ENCODE measurements at places on chromosomes 2 and 18.

DNA sequence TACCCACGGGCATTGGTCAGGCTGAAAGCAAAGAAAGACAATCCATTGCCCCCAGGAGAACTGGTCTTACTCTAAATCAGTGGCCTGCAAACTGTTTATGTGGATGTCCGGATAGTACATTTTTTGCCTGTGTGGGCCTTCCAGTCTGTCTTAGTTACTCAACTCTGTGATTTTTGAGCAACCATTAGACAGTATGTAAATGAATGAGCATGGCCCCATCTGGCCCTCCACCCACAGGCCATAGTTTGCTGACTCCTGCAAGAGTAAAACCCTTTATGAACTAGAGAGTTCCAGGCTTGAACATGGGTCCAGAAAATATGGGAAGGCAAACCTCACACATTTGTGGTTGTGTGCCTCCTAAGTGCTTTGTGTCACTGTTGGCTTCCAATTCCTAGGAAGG, 55.7 kb upstream of the CYP1B1 start:
- no peak for DNase-seq

- no peak for DNase-seq
These were observed 27.9 kb downstream of the EPG5 start for GRCh38 chr18:45939236-45939635.

DNA sequence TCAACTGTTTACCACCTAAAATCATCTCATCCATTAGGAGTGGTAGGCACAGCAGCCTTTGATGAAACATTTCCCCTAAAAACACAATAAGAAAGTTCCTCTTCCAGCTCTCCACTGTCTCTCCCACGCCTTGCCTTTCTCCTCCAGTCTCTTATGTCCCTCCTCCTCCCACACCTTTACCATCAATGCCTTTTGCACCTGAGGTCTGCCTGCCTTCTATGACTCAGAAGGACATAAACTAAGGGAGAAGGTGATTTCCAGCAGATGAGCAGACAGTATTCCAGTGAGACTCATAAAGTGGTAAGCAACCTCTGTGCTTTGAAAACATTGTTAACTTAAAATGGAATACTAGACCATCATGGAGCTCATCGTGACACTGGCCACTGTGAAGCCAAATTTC, 34.2 kb upstream of the NDUFV2 start:
- no peak for DNase-seq

DNA sequence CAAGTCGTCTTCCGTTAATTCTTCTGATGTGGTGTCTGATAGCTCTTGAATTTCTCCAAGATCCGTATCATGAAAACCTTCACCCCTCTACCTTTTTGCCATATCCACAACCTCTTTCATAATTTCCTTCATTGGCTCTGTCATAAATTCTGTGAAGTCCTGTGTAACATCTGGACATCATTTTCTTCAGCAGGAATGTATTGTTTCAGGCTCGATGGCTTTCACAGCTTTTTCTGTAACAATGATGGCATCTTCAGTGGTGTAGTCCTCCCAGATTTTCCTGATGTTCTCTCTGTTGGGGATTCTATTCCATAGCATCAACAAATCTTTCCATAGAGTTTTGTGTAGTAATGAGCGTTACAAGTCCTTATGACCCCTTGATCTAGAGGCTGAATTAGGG, 114.2 kb upstream of the EML6 start:
- DNase-seq, result no peak

DNA sequence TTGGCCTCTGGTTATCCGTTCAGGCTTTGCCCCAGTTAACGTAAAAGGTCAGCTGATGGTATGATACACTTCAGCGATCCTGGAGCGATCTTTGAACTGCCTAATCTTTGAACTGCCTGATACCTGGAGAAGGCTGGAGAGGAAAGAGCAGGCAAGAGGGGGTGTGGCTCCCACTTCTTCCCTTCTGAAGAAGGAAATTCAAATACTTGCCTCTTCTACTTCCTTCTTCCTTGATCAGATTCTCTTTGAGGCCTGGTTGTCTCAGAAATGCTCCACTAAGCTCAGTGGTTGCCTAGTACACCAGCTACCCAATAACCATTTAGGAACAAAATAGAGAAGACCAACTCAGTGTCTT, 619 bp downstream of the GALM start:
- DNase-seq, result no peak

DNA sequence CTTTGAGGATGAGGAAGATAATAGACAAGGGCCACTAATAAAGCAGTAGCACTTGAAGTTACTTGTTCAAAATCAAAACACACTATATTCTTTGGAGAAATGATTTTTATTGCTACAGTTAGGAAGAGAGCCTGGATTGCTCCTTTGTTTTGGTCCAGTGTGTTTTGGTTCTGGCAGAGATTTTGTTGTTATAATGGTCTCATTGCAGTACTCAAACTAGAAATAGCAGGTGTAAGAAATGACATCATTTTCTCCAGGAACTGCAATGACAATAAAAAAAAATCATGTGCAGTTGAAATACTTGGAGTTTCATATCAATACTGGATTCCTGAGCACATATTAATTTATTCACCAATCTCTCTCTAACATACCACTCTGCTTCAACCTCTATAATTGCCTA, 490.3 kb downstream of the CCDC85A start:
- DNase-seq, result no peak

DNA sequence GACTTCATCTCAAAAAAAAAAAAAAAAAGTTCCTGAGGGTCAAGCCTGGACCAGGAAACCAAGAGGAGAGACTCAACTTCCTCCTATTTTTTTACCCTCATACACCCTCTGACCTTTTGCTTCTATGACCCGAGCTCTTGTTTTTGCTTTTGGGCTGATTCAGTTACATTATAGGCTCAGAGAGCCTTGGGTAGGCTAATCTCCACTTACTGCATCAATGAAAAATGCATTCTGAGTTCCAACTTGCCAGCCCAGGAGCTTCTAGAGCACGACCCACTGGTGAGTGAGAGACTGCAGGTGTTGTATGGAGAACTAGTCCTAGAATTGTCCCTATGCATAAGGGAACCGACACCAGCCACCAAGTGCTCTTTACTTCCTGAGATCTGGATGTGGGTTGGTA, 91.1 kb downstream of the CABLES1 start:
- no peak for DNase-seq

DNA sequence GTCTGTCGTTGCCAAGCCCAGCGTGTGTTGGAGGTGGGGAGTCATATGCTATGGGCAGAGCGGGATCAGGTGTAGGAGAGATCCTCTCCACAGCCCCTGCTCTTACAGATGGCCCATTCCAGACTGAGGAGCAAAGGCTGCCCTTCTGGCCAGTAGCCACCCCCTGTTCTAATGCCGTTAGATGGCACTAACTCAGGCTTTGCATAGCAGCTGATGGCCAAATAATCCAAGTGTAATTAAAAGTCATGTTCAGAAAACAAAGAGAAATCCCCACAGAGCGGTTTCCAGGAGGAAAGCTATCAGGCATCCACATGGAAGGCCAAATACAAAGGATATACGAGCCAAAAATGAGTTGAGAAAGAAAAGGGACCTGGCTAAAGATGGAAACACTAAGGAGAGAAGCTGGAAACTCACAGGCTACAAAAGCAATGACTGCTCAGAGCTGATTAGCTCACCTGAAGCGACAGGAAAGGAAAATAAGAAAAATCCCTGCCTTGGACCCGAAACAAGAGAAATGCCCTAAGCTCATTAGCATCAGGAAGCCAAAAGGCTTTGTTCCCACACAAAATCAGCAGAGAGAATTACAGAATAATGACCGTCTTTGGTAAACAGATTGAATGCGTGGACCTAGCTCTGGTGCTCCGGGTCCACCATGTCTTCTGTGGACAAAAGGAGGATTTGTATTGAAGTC, 1002.4 kb upstream of the KLHL29 start:
- no peak for DNase-seq

DNA sequence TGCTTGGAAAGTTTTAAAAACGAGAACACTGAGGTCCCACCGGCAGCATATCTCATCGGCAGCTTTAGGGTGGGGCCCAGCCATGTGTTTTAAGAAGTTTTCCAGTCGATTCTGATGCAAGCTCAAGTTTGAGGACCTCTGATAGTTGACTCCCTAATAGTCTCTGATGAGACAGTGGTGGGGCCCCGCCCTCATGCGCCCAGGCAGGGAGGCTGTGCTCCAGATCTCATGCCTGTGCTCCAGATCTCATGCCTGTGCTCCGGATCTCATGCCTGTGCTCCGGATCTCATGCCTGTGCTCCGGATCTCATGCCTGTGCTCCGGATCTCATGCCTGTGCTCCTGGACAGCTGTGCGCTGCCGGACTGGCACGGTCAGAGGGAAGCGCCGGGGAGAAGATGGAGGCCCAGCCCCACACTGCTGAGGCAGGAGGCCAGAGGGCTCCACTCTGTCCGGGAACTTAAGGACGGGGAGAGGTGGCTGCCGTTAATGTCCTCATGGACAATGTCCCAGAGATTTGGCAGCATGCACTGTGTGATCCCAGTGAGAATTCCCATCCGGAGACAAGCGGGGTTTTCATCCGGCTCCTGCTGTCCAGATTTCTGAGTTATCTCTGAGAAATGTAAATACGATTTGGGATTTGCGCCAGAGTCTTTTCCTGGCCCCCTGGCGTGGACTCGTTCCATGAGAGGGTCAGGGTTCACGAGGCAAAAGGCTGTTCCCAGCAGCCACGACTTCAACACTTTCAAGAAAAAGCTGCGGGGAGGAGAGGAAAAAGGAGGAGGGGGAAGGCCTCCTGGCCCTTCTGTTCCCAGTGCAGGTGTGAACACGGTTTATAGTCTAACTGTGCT, 9.4 kb upstream of the COLEC11 start:
- no peak for DNase-seq

- DNase-seq, result no peak
These were observed 1021.3 kb upstream of the GYPC start for GRCh38 chr2:125634662-125635061.

- DNase-seq, result no peak
These were observed 142.8 kb downstream of the TMEM17 start for GRCh38 chr2:62363166-62363565.

GRCh38 chr2:31414601-31415241, at the start of gene XDH:
Gene XDH (minus strand): TSS chr2:31414742. CDS start chr2:31414666, 76 bp downstream.
- no peak for DNase-seq

GRCh38 chr18:61350578-61350977, 17.3 kb downstream of the CDH20 start:
- DNase-seq, result no peak

- no peak for DNase-seq
These were observed 62.1 kb downstream of the LRRTM1 start for GRCh38 chr2:80242355-80242910.

- DNase-seq, result peak; percentile 15
These were observed 1.2 kb downstream of the MEX3C start for GRCh38 chr18:51196118-51196810.

DNA sequence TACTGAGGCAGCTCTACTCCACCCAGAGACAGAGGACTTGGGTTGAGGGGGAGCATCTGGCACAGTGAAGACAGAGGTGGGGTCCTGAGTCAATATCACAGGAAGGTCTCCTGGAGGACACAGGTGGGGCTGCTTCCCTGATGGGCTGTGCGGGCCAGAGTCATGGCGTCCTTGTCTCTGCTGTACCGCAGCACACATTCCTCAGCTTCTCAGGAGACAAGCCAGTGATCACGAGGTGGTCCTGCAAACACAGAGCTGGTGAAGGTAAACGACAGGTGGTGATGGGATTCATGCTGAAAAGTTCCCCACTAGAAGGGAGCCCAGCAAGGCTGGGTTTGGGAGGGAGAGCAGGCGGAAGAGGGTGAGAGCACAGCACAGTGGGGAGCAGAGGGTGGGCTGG, 9.7 kb downstream of the TCF23 start:
- DNase-seq, result no peak

- DNase-seq, result no peak
These were observed 178.2 kb downstream of the PPP1R1C start for GRCh38 chr2:182163878-182164277.

DNA sequence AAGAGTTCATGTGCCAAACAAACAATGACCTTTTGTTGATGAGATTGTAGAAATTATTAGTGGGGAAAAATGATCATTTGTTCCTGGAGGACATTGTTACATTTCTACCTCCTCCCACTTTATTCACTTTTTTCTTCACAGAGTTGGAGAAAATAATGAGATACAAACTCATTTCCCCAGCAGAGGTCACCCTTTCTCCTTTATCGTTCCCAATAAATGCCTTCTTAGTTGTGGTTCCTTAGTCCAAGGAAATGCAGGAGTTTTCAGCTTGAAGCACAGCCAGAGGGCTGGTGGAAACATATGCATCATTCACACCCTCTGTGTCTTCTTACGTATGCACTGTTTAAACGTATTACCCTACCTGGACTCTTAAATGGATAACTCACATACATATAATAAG, 108.8 kb downstream of the SLC4A3 start:
- no peak for DNase-seq

DNA sequence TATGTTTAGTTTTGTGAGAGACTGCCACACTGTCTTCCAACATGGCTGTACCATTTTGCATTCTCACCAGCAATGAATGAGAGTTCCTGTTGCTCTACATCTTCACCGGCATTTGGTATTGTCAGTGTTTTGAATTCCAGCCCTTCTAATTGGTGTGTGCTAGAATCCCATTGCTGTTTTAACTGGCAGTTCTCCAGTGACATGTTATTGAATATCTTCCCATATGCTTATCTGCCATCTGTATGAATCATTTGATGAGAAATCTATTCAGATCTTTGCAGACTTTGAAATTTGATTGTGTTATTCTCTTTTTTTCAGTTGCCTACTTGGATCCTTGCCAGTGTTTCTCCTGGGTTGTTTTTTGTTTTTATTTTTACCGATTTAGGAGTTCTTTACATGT, 99.0 kb downstream of the SNTG2 start:
- no peak for DNase-seq

DNA sequence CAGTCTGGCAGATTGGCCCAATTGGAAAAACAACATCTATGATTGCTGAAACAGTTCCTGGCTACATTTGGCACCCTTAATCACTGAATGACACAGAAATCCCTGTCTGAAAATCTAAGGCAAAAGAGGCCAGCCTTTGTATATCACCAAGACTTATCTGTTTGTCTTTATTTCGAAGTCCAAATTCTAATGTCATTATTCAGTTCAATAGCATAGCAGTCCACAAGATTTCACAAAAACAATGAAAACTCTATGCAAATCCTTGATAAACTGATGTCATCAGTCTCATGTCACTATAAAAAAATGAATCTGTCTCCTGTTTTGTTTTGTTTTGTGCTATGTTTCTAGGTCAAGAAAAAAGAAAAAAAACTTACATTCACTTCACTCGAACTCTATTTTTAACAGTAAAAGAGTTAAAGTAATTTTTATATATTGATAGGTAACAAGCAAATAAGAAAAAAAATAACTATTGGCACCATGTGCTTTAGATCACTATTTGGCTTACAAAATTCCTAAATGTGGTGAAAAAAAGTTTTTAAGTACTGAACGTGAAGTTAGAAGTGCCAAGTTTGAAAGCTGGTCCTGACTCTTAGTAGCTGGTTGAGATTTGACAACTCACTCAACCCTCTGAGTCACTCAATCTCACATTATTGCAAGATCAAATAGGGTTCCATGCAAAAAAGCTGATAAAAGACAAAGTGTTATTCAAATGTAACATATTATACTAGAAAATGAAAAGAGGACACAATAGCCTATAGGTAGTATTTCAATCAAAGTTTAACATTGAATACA, 359.3 kb downstream of the IRS1 start:
- no peak for DNase-seq

DNA sequence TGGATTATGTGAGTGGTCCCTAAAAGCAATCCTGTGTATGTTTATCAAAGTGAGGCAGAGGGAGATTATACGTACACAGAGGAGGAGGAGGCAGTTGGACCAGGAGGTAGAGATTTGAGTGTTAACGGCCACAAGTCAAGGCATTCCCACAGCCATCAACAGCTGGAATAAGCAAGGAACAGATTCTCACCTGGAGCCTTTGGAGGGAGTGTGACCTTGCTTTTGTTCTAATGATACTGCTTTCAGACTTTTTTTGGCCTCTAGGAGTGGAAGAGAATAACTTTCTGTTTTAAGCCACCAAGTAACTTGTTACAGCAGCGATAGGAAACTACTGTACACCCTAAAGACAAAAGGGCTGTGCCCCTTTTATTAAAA, 18.1 kb downstream of the LCLAT1 start:
- DNase-seq, result no peak

All from T-helper 2 cell (primary cell).